GM23248 (cell line): ENCODE measurements at places on chromosomes 4 and X. TPM values are rescaled to one million over a fixed set of nuclear protein-coding genes. Genes with fewer than 3 reads are reported as not detected.

DNA sequence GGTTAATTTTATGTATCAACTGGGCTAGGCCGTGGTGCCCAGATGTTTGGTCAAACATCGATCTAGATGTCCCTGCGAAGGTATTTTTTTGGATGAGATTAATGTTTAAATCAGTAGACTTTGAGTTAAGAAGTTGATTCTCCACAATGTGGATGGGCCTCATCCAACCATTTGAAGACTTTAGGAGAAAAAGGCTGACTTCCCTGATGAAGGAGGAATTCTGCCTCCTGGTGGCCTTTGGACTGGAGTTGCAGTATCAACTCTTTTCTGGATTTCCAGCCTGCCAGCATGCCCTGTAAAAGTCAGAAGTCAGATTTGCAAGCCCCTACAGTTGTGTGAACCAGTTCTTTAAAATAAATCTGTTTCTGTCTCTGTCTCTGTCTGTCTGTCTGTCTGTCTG, 91.4 kb downstream of the STK32B start:
- no peak overlapping the region for H3K27ac ChIP-seq
- 0 out of 2 replicates have a peak, but pooled peaks cover under 1% of the 10 kb centered on the region for H3K27me3 ChIP-seq
- no peak overlapping the region for H3K4me3 ChIP-seq
- H3K4me1 ChIP-seq: no peaks in the 10 kb centered on the region

DNA sequence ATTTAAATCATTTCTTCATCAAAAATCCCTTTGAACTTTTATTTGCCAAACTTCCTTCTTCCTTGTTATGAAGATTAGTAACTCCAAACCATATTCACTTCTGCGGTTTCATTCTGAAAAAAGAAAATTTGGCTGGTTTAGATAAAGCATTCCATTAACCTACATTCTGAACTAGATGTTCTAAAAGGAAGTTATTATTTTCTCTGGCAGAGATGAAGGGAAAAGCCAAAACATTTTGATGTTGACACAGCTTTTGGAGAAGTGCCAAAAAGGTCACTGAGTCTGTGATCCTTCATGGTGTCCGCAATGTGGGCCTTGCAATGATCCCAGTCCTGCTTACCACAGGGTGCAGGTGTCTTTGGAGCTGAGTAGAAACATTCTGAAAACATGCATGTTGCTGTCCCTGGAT, 36.0 kb downstream of the CXCL8 start:
- peak; percentile 47 for DNase-seq
- H3K27me3 ChIP-seq: no peaks in the 10 kb centered on the region
- no peak overlapping the region for H3K27ac ChIP-seq
- no peaks in the 10 kb centered on the region for H3K36me3 ChIP-seq
- H3K4me3 ChIP-seq: no peak overlapping the region

DNA sequence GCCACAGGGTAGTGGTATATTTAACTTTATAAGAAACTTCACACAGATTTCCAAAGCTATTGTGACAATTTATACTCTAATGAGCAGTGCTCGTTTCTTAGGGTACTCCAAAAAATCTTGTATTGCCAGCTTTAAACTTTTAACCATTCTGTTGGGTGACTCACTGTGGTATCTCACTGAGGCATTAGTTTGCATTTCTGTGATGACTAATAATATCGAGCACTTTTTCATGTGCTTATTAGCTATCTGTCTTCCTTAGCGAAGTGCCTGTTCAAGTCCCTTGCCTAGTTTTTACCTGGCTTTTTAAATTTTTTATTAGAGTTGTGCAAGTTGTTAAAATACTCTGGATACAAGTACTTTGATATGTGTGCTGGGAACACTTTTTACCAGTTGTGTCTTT, 5.5 kb downstream of the PNMA3 start:
- peaks cover 8% of the 10 kb centered on the region for H3K4me1 ChIP-seq
- no peaks in the 10 kb centered on the region for H3K27me3 ChIP-seq
- no peak overlapping the region for H3K27ac ChIP-seq
- peak; percentile 68 for DNase-seq
- H3K4me3 ChIP-seq: no peak overlapping the region
- no peaks in the 10 kb centered on the region for H3K36me3 ChIP-seq

Gene CLDN2
- total RNA-seq: not detected in 2 replicates

- H3K27me3 ChIP-seq: peaks cover 39% of the 10 kb centered on the region
- 0 out of 2 replicates have a peak, but pooled peaks cover 4% of the 10 kb centered on the region for H3K4me1 ChIP-seq
- H3K4me3 ChIP-seq: peak within 1 kb of the TSS; percentile 58
- H3K27ac ChIP-seq: no peak within 1 kb of the TSS
- peak; percentile 41 for DNase-seq
Measured at GRCh38 chr4:15778289-15779241, at the start of gene CD38. TSS of gene CD38 (plus strand) at chr4:15778328. CDS start at chr4:15778415, 87 bp downstream.
